ENCODE measurements at places on chromosomes 11 and 22.

DNA sequence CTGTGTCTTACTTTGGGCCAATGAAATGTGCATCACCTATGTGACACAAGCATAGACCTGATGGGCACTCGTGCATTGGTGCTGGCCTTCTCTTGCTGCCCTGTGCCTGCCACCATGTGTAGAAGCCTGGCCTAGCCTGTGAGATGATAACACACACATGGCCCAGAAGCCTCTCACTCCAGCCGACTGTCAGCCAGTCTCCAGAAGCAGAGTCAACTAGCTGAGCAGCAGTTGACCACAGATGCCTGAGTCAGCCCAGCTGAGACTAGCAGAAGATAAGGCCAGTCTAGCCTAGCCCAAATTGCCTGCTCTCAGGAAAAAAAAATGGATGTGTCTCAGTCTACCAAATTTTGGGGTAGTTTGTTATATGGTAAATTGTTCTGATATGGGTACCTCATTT, 46.2 kb downstream of the CSNK2A3 start:
- DNase-seq: no peak

- DNase-seq: no peak
Measured at GRCh38 chr11:12444601-12445000, 67.2 kb downstream of the PARVA start.

DNA sequence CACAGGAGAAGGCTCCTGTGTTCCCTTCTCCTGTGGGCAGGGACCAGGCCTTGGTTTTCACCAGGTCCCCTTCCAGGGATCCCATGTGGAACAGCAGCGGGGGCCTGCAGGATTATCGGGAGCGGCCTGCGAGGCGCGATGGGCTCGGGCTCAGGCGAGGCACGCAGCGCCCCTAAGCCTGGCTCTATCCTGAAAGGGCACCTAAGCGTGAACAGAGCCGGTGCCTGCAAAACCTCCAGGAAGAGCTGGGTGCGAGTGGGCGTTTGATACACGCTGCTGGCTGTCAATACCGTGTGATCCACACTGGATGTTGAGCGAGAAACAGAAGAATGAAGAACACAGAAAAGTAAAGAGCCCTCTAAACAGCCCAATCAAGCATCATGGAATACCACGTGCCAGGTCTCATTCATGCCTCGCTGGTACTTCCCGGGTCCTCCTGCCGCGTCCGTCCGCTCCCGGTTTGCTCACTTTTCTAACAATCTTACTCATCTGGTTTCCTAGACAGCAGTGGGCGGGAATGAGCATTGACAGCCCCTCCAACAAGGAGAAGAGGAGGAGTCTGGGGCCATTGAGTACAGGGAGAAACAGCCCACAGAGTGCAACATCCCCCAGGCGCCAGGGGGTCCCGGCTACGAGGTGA, 12.5 kb downstream of the OSBPL5 start:
- no peak for DNase-seq

- no peak for DNase-seq
Measured at GRCh38 chr11:124725719-124726105, 14.0 kb upstream of the NRGN start.

- DNase-seq: no peak
Measured at GRCh38 chr22:27064386-27064785, 407.0 kb downstream of the MIAT start.

GRCh38 chr11:110253525-110253924, 42.9 kb downstream of the RDX start:
- no peak for DNase-seq

GRCh38 chr11:66014804-66015453, 3.1 kb downstream of the CST6 start:
- no peak for DNase-seq

GRCh38 chr11:84289381-84289906, 1003.3 kb upstream of the CCDC90B start:
- DNase-seq: no peak

GRCh38 chr22:39363751-39364515, 14.1 kb downstream of the SYNGR1 start:
- DNase-seq: no peak

DNA sequence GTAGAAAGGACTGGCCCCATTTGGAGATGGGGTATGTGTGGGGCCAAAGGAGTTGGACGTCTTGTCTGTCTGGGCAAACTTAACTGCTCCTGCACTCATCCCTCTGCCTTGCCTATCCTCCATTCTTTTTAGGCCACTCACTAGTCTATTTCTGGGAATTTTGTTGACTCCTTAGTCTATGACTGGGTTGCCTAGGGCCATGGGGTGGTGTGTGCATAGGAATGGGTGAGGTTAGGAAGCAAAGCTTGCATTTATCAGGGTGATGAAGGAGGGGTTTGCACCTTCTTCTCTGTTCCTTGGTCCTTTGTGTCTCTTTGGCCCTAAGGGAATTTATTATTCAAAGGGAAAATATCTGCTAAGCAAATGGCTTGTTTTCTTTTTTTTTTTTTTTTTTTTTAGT, 80.9 kb upstream of the OR9Q1 start:
- DNase-seq: no peak
